ENCODE measurements at places on chromosomes 2 and 18. TPM values are rescaled to one million over a fixed set of nuclear protein-coding genes. Genes with fewer than 3 reads are reported as not detected.
A peak's percentile ranks its signal among the peaks of the same experiment; 100 is the strongest.

The FHL2 gene
- total RNA-seq, result not detected

The CLHC1 gene
- 12.8 TPM for total RNA-seq

- no peaks in the 10 kb centered on the region for H3K4me1 ChIP-seq
- no peak overlapping the region for H3K27ac ChIP-seq
- H3K27me3 ChIP-seq, result peaks cover 11% of the 10 kb centered on the region
Measured at GRCh38 chr18:49742316-49743116, 70.8 kb downstream of the ACAA2 start.

DNA sequence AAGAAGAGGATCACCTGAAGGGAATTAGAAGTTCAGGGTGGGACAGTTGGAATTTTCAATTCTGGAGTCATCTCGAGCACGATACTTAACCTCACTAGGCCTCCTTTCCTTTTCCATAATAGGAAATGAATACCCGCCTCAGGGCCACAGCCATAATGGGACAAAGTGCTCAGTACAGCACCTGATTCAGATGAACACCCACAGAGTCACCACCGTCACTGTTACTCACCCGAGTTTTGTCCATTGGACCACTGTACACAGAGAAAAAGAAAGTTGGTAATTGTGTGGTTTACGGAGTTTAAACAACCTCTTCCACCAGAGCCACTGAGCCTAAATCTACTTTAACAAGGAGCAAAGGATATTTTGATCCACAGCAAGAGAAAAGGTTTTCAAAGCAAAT lies 122.0 kb upstream of the NDUFV2 start:
- DNase-seq, result no peak
- no peaks in the 10 kb centered on the region for H3K36me3 ChIP-seq
- H3K27ac ChIP-seq, result no peak overlapping the region
- no peak overlapping the region for H3K4me3 ChIP-seq

DNA sequence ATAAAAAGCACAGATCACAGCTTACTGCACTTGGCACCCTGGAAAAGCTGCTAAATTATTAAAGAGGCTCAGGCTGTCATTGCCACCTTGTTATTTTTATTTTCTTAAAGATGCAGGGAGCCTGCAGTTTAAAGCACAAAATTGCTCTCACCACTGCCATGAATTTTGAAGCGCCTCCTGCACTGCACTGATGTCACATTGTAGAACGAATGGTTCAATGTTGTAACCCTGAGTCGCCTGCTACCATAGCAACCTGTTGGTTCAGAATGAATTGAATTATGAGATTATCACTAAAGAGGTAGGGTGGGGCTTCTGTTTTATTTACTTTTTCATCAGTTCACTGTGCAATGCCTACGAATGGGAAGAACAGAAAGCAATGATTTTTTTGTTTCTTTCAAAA lies 16.5 kb downstream of the SCG2 start:
- DNase-seq, result no peak
- no peaks in the 10 kb centered on the region for H3K4me1 ChIP-seq
- H3K4me3 ChIP-seq, result no peak overlapping the region
- no peaks in the 10 kb centered on the region for H3K36me3 ChIP-seq

The IL36G gene
- not detected for total RNA-seq

DNA sequence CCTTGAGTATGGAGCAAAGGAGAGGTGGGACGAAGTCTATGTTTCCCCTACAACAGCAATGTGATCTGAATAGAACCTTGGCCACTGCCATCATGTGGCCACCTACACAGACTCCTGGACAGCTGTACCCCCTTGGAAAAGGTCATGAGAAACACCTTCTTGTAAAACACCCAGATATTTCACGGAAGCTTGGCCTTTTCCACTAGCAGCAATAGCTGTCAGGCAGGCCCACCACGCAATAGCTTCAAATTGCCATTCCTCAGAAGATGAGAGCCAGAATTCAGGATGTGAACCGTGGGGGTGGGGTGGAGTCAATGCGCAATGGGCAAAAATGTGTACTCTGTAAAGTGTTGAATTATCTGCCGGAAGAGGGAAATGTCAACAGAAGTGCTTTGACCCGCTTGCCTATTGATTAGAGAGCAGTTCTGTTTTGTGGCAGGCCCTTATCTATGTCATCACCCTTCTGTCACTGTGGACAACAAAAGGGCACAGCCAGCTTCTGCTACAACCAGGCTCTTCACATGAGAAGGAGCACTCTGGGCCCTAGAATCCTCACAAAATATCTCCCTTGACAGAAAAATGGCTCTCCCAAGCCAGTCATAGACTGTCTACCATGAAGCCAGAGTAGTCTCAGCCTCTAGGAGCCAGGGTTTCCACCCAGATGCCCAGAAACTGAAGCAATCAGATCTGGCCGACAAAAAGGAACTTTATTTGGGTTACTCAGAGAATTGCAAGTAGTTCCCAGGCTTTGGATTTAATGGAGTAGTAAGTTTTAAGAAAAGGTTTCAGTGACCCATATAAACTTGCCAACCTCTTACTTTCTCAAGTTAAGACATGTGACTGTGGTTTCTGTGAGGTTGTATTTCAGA lies 9.5 kb downstream of the INPP1 start:
- no peaks in the 10 kb centered on the region for H3K4me1 ChIP-seq
- no peak overlapping the region for H3K27ac ChIP-seq
- H3K36me3 ChIP-seq, result no peaks in the 10 kb centered on the region
- DNase-seq, result no peak
- no peaks in the 10 kb centered on the region for H3K27me3 ChIP-seq

GRCh38 chr2:184683911-184684310 lies 85.6 kb downstream of the ZNF804A start:
- no peaks in the 10 kb centered on the region for H3K27me3 ChIP-seq
- H3K4me3 ChIP-seq, result no peak overlapping the region
- H3K4me1 ChIP-seq, result no peaks in the 10 kb centered on the region
- no peak for DNase-seq

DNA sequence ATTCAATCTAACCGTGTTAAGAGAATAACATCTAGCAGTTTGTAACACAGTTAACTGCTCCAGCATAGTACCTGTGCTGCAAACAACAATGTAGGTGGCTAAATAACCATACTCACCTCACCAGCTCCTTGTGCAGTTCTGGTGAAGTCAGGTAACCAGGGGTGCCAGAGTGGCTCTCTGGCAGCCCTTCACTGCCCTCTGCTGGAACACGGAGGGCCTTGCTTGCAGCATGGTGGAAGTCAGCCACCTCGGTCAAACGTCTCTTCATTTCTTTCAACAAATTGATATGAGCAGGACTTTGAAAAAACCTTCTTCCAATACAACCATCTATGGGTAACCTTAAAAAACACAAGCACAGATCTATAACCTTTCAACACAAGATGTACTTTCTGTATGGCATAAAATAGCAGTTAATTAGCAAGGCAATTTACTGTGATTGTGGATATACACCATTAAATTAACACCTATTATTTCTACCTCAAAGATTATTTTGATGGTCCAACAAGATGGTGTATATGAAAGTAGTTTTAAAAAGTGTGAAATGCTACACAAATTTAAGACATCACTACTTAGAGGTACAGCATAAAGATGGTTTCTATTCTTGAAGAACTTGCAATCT lies 56.6 kb downstream of the EPG5 start:
- DNase-seq, result peak; percentile 57
- H3K27ac ChIP-seq, result no peak overlapping the region
- H3K27me3 ChIP-seq, result no peaks in the 10 kb centered on the region
- no peak overlapping the region for H3K4me3 ChIP-seq
- H3K36me3 ChIP-seq, result peaks cover 84% of the 10 kb centered on the region
- H3K4me1 ChIP-seq, result no peaks in the 10 kb centered on the region

DNA sequence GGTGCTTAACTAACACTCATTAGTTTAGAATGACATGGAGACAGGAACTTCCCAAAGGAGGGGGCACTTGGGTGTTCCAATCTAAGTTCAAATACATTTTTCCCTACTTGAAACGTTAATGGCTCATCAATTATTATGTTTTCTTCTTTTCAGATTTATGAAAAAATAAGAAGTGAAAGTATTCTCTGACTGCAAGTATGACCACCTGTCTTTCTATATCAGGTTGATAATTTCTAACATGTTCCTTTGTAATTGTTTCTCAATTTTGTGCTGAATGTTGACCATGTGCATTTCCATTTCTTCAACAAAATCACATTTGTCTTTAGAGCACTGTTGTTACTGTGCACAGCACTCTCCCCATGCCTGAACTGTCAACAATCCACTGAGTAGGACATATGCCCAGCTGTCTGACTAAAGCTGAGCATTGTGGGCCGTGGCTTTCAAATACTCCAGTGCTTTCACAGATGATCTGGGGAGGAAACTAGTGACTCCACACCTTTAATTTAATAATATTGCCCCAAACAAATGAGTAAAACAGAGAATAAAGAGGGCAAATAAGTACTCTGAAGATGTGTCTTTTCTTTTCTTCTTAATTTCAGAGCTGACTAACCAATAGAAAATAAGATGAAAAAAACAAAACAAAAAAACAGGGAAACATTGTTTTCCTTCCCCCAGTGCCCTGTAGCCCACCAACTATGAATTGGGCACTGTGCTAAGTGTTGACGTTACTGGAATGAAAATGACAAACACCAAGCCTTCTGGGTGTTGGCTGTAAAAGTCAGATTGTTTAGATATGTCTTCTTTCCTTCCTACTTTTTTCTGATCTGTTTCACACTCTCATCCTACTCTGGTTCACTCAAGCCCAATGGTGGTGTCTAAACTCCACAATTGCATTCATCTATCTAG lies 16.0 kb downstream of the LANCL1 start:
- H3K4me1 ChIP-seq, result peaks cover 41% of the 10 kb centered on the region
- no peaks in the 10 kb centered on the region for H3K27me3 ChIP-seq
- H3K4me3 ChIP-seq, result no peak overlapping the region
- H3K27ac ChIP-seq, result peak overlapping the region; percentile 82

- no peak overlapping the region for H3K4me3 ChIP-seq
- H3K36me3 ChIP-seq, result no peaks in the 10 kb centered on the region
- peak; percentile 8 for DNase-seq
- no peaks in the 10 kb centered on the region for H3K27me3 ChIP-seq
- H3K27ac ChIP-seq, result no peak overlapping the region
Measured at GRCh38 chr18:1663879-1664705, 759.4 kb downstream of the ADCYAP1 start.

The ZNF516 gene
- 27.1 TPM for total RNA-seq

The INSIG2 gene
- 29.5 TPM for total RNA-seq

DNA sequence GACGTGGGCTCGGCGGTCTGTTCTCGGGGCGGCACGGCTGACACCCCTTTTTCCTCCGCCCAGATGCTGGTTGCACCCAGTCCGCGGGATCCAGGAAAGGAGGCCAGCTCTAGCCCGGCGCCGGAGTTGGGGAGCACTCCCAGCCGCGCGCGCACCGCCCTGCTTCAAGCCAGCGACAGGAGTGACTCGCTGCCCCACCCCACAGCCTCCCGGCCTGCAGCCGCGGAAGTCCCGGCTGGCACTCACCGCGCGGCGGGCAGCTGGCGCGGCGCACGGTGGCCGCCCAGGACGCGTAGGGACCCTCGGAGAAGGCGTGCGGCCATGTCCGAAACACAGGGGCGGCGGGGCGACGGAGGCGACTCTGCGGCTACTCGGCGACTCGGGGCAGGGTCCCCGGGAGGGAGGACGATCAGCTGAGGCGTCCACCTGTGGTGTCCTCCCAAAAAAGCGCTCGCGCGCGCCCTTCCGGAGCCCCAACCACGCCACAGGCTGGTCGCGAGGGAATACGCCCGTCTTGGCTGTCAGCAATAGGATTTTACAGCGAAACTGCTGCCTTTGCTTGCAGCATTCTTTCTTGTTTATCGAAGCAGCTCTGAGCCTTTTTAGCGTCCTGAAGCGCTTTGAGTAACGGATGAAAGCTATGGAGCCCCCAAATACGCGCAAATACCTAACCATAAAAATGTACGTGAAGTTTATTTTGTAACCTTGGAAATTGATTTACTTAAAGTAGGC lies at the start of gene ACADL:
Gene ACADL, minus strand, starts transcription at position 507 of the 732 bp plus-strand sequence. Its CDS starts 184 bp downstream, at position 323.
- H3K4me3 ChIP-seq, result no peak within 1 kb of the TSS
- H3K27ac ChIP-seq, result no peak within 1 kb of the TSS
- H3K27me3 ChIP-seq, result peaks cover 13% of the 10 kb centered on the region
- H3K36me3 ChIP-seq, result no peaks in the 10 kb centered on the region

- no peak overlapping the region for H3K4me3 ChIP-seq
- no peak for DNase-seq
- no peaks in the 10 kb centered on the region for H3K36me3 ChIP-seq
- H3K27me3 ChIP-seq, result peaks cover 9% of the 10 kb centered on the region
- no peak overlapping the region for H3K27ac ChIP-seq
Measured at GRCh38 chr2:38218591-38218991, 142.6 kb upstream of the CYP1B1 start.

The KATNAL2 gene
- total RNA-seq, result 3.1 TPM

- no peaks in the 10 kb centered on the region for H3K27me3 ChIP-seq
- H3K4me3 ChIP-seq, result no peak overlapping the region
- no peaks in the 10 kb centered on the region for H3K36me3 ChIP-seq
- DNase-seq, result no peak
- no peaks in the 10 kb centered on the region for H3K4me1 ChIP-seq
Measured at GRCh38 chr2:235765181-235765820, 271.5 kb downstream of the AGAP1 start.

- H3K36me3 ChIP-seq, result no peaks in the 10 kb centered on the region
- H3K4me3 ChIP-seq, result no peak overlapping the region
- no peak for DNase-seq
Measured at GRCh38 chr18:8339952-8340351, 269.3 kb upstream of the RAB12 start.

- H3K27ac ChIP-seq, result no peak overlapping the region
- no peaks in the 10 kb centered on the region for H3K36me3 ChIP-seq
- peaks cover 41% of the 10 kb centered on the region for H3K27me3 ChIP-seq
Measured at GRCh38 chr2:96870626-96871255, 861 bp upstream of the SEMA4C start.

The PLA2R1 gene
- not detected for total RNA-seq

DNA sequence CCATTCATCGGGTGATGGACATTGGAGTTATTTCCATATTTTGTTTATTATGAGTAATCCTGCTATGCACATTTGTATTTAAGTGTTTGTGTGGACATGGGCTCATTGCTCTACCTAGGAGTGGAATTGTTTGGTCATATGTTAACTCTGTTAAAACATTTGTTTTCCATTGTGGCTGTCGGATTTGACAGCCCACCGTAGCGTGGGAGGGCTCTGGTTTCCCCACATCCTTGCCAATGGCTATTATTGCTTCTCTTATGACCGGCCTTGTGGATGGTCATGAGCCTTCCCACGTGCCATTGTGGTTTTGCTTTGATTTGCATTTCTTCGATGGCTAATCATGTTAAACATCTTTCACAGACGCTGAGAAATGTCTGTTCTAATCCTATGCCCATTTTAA lies 92.0 kb downstream of the ZNF236 start:
- H3K4me1 ChIP-seq, result no peaks in the 10 kb centered on the region
- no peak overlapping the region for H3K4me3 ChIP-seq
- peaks cover 6% of the 10 kb centered on the region for H3K36me3 ChIP-seq
- DNase-seq, result no peak
- H3K27ac ChIP-seq, result no peak overlapping the region
- H3K27me3 ChIP-seq, result no peaks in the 10 kb centered on the region

GRCh38 chr2:97951155-97951680 lies 44.5 kb downstream of the TMEM131 start:
- no peaks in the 10 kb centered on the region for H3K36me3 ChIP-seq
- no peaks in the 10 kb centered on the region for H3K27me3 ChIP-seq
- DNase-seq, result no peak
- no peak overlapping the region for H3K27ac ChIP-seq
- H3K4me1 ChIP-seq, result peaks cover 58% of the 10 kb centered on the region

The RGPD4 gene
- not detected for total RNA-seq

All from B cell (primary cell).